ENCODE measurements at places on chromosomes 7 and 10.

- DNase-seq: no peak
Observed at GRCh38 chr10:30617070-30617469, 12.5 kb downstream of the LYZL2 start.

GRCh38 chr10:17125206-17125893 is 4.3 kb downstream of the CUBN start:
- DNase-seq: no peak

GRCh38 chr7:26590709-26591108 is 273.7 kb downstream of the SKAP2 start:
- DNase-seq: no peak

DNA sequence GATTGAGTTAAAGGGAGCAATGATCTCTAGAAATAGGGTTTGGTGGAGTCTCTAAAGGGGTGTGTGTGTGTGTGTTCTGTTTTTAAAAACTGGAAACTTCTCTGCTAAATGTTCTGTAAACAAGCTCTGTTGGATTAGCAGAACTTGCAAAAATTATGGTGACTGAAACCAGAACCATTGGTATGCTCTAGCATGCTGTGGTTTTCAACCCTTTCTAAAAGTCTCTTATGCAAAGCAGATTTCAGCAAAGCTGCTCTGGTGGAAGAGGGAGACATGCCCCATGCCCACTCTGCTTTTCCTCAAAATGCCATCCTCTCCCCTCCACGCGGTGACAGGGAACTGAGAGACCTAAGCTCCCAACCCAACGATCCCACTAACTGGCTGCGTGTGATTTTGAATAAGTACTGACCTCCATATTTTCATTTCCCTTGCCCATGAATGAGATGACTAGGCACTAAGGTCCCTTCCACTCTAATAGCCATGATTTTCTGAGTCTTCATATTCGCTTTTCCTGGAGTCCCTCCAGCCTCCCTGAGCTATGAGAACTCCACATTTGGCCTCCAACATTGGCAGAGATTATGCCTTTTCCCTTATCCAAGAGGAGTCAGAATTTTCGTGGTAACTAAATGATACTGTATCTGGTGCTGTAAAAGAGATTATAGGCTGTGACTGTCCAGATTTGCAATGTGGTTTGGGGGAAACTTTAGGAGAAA is 117.3 kb upstream of the PALS2 start:
- DNase-seq: no peak

DNA sequence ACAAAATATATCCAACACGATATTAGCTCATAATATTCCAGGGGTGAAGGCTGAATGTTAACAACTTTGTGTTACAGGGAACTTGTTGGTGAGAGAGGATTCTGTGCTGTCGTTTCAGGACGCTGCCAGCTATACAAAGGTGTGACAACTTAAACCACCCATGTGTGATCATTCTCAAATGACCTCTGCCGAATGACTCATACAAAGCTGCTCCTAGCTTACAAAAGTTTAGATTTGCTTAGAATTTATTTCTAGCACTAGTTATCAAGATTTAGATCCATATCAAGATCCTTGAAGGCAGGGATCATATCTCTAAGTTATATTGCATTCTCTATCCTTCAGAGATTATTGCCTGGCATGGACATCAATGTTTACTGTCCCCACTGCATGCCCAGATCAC is 65.3 kb downstream of the COBL start:
- no peak for DNase-seq

- no peak for DNase-seq
Observed at GRCh38 chr10:51010977-51011376, 63.3 kb upstream of the PRKG1 start.

GRCh38 chr10:19865676-19866075 is 49.4 kb downstream of the PLXDC2 start:
- no peak for DNase-seq

DNA sequence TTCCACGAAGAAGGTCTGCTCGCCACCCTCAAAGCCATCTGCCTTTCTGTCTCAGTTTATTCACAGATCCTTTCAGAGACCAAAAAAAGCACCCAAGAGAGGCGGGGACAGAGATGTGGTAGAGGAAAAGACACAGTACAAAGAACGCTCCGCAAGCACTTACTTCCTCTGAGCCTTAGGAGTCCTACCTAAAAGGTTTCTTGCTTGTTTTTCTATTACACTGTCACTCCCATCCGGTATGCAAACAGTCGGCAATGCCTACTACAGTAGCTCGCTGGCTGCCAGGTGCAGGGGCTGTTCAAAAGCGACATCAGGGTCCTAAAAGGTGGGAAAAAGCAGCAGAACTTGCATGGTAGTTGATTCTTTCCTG is 816 bp downstream of the TECPR1 start:
- no peak for DNase-seq

DNA sequence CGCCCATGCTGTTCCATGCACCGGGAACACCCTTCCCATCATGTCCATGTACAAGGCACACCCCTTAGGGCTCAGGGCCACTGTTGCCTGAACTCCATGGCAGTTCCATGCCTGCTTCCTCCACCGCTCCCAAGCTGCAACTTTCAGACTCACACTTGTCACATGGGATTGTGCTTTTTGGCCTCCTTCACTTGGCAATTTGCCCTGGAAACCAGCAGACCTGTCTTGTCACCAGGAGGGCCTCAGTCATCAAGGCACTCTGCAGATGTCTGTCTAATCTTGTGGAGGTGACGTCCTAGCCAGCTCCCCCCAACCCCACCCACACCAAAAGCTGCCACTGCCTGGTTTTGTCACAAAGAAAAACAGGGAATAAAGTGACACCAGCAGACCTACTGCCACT is 47.5 kb downstream of the CARD11 start:
- no peak for DNase-seq

GRCh38 chr7:150732786-150733481 is 4.3 kb upstream of the GIMAP5 start:
- DNase-seq: no peak

DNA sequence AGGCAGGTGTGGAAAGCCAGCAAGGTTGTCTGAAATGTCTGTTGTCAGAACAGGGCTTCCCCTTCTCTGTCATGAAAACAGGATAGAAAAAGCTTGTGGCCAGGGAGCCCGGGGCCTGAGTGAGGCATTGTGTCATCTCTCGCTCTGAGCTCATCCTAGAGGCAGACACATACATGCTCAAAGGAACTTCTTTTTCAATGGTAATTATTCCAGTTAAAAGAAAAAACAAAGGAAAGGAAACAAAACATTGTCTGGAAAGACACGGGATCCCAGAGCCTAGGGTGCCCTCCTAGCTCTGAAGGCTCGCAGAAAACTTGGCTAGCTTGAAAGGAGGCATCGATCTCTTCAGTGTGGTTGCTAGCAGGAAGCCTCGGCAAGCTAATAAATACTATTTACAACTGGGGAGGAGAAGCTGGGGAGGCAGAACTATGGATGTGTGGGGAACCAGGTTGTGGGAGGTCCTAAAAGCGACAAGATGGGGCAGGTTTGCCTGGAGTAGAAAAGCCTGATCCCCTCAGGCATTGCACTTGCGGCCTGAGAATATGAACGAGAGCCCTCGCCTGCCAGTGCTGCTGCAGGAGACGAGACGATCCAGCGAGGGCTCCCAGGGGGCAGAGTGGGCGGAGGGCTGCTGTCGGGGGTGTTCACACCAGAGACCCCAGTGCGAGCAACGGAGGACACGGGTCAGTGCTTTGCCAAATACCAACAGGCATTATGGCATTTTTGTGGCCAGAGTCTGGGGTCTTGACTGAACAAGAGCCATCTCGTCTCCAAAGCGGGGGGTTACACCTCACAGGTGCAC is 32.8 kb upstream of the DGKI start:
- no peak for DNase-seq
